ENCODE measurements at places on chromosomes 7 and 10.
A peak's percentile ranks its signal among the peaks of the same experiment; 100 is the strongest.

GRCh38 chr7:633381-634018 lies 93.0 kb upstream of the DNAAF5 start:
- DNase-seq: no peak

- no peak for DNase-seq
Measured at GRCh38 chr10:113550365-113550764, 2.5 kb upstream of the HABP2 start.

GRCh38 chr10:123496375-123496774 lies 169.8 kb upstream of the GPR26 start:
- DNase-seq: peak; percentile 21

- no peak for DNase-seq
Measured at GRCh38 chr10:7409045-7409731, 1.6 kb downstream of the SFMBT2 start.

GRCh38 chr7:19030281-19030680 lies 87.2 kb downstream of the TWIST1 start:
- DNase-seq: peak; percentile 13

- DNase-seq: peak; percentile 3
Measured at GRCh38 chr10:38118072-38118807, 24.1 kb downstream of the ZNF37A start.

- no peak for DNase-seq
Measured at GRCh38 chr10:78218798-78219490, 185.3 kb downstream of the RPS24 start.

DNA sequence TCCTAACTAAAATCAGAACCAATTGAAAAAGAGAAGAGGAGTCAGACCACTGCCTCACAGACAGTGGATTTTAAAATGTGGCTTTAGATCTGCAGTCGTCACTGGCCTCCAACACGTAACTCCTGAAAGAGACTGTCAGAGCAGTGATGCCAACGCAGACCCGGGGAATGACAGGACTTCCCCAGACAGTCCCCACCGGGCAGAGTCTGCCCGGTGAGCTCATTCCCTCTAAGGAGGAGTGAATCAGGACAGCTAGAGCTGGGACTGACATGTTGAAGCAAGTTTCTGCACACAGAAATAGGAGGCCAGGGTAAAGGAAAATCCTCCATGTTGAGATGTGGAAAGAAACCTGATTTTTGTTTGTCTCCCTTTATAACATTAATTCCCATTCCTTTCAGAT lies 105.0 kb downstream of the TES start:
- peak; percentile 88 for DNase-seq

DNA sequence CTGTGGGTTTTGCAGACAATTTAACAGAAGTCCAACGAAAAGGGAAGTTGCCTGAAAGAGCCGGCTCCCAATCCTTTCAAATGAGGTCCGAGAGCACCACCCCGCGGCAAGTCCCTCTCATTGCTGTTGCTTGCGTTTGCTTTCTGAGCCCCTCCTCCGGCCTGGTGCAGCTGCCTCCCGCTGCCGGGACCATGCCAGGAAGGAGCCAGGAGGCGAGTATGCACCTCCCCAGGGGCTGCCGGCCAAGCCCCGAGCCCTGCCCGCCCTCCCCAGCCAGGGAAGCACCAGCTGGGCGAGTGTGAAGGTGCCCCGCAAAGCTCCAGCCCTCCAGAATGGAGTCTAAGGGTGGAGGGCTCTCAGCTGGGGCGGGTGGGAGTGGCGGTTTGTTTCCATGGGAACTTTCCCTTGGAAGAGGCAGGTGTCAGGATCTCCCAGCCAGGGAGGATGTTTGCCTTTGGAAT lies 25.8 kb upstream of the PPP2R2D start:
- peak; percentile 88 for DNase-seq

- no peak for DNase-seq
Measured at GRCh38 chr7:132438926-132439325, 137.3 kb downstream of the PLXNA4 start.

DNA sequence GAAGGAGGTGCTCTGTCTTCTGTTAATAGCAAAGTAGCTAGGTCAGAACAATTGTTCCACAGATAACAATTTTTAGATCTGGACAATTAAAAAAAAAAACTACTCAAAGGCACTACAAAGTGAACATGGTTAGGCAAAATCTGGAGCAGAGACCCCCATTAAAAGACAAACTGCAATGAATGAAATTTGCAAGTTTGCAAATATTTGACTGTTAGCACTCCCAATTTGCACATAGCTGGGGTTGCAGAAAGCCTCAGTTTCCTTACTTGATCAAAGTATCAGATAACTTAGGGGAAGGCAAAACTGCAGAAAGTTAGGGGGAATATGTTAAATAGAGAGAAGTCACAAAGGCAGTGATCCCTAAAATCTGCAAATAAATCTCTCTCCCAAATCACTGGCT lies 68.3 kb downstream of the DGKI start:
- no peak for DNase-seq

DNA sequence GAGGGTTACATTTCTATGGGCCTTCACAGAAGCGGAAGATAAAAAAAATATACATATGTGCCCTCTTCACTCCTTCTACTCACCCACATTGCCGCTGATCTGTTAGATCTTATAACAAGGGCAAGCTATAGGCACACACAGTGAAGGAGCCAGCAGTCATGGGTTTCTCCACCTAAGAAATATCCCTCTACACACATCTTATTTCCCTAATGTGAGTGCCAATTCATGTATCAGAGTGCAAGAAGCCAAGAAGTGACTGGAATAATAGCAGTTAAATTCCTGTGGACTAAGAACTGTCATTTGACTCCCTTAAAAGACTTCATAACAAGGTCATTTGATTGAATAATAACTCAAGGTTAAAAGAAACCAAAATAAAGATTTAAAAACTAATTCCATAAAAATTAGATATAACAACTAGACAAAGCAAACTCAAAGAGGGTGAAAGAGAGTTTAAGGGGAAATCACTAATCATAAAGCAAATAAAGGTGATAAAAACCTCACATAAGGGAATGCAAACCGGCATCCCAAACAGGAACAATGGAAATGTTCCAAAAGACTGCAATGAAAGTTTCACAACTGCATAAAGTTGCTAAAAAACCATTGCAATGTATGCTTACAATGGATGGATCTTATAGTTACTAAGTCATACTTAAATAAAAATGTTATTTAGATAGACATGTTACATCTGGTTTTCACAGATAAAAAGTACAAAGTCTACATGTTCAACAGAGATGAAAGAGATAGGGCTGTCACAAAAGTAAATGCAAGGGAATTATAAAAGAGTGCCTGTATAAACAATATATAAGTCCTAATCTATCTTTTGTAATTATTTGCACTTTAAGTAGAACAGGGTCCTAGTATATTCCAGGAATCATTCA lies 42.8 kb downstream of the ARHGAP21 start:
- DNase-seq: peak; percentile 33

DNA sequence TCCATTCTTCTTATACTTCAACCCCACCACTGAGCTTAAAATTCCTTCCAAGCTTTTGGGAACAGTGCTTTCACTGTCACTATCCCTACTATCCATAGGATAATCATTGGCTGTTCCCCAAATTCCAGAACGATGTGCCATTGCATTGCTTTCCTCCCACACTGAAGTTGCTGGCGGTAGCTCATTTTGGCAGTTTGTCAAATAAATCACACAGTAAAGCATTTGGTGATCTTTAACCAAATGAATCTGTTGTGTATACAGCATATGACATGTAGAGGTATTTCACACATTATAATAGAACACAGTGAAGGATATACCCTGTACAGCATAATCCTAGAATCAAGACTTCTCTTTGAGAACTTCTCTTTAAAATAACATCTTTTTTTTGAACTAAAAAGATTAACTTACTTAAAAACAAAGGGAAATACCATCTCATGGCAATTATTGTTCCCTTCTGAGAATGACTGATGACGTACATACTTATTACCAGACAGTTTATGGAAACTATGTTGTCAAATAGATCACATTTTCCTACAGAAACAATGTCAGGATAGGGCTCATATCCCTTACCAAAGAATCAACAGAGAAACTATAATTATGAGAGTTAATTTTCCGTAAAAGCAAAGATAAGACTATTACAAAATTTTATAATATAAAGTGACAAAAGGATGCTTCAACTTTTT lies 93.6 kb downstream of the CTNNA3 start:
- peak; percentile 25 for DNase-seq

DNA sequence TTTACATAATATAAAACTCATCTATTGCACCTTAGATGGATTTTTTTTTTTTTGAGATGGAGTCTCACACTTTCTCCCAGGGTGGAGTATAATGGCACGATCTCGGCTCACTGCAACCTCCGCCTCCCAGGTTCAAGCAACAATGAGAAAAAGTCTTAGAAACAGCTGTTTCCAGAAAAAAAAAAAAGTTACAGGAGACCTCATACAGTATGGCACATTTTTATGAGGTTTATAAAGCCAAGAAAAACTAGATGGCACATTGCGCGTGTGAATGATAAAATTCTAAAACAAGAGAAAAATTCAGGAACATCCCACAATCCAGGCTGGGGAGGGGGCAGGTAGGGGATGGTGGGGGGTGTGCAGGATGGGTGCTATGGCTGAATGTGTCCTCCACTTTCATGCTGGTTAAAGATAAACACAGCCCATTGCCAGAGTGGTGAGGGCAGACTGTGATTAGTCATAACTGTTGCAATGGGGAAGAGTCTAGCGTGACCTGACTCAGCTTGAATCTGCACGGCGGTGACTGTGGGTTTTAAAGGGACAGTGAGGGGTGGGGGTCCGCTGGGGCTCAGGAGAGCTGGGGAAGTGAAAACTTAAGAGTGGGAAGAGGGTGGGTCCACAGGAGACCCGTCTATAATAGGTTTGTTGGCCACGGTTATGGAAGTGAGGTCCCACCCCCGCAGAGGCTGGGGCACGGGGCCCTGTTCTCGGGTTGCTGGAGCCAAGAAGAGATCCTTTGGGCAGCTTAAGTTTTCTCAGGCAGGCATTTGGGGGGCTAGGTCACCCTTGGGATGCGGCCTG lies 11.9 kb upstream of the LRRC27 start:
- DNase-seq: peak; percentile 88

GRCh38 chr7:143176128-143176527 lies 7.1 kb upstream of the TAS2R39 start:
- no peak for DNase-seq

GRCh38 chr7:22611758-22612079 lies 111.7 kb upstream of the STEAP1B start:
- DNase-seq: no peak

DNA sequence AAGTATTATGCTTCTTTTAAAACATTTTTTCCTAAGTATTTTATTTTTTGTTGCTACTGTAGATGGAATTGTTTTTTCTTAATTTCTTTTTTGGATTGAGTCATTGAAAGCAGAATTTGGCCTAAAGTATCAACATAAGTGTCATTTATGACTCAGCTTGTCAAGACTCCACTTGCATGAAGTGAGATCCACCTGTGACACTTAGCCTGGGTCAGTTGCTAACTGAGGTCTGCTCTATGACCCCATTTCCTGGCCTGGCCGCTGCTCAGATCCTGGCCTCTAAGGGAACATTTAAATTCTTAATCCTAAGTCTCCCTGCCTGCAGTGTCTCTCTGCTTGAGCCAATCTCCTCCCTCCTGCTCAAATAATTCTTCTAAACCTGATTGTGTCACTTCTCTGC lies 35.5 kb downstream of the TMEM270 start:
- no peak for DNase-seq

- no peak for DNase-seq
Measured at GRCh38 chr10:91162050-91162494, 58.4 kb upstream of the PCGF5 start.

- no peak for DNase-seq
Measured at GRCh38 chr7:32539366-32539765, 44.1 kb downstream of the AVL9 start.

GRCh38 chr10:32139223-32140073 lies 83.2 kb upstream of the KIF5B start:
- peak; percentile 99 for DNase-seq

GRCh38 chr10:15060638-15061037 lies 16.9 kb downstream of the OLAH start:
- DNase-seq: no peak

DNA sequence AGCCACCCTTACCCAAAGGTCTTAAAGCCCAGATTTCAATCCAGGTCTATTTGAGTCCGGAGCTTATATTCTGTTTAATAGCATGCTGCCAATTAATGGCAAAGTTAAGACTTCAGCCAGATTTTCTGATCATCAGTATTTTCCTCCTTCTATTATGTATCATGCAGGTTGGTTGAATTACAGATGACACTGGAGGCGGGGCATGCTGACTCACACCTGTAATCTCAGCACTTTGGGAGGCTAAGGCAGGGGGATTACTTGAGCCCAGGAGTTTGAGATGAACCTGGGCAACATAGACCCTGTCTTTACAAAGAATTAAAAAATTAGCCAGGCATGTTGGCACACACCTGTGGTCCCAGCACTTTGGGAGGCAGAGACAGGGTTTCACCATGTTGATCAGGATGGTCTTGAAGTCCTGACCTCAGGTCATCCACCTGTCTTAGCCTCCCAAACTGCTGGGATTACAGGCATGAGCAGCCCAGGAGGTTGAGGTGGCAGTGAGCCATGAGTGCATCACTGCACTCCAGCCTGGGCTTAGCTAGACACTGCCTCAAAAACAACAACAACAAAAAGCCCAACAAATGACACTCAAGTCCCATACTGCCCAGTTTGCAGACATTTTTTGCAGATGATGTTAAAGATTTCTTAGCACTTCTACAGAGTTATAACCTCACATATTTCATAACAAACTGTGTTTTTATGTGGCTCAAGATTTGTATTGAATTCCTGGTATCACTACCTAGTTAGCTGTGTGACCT lies 62.5 kb downstream of the MCU start:
- no peak for DNase-seq

DNA sequence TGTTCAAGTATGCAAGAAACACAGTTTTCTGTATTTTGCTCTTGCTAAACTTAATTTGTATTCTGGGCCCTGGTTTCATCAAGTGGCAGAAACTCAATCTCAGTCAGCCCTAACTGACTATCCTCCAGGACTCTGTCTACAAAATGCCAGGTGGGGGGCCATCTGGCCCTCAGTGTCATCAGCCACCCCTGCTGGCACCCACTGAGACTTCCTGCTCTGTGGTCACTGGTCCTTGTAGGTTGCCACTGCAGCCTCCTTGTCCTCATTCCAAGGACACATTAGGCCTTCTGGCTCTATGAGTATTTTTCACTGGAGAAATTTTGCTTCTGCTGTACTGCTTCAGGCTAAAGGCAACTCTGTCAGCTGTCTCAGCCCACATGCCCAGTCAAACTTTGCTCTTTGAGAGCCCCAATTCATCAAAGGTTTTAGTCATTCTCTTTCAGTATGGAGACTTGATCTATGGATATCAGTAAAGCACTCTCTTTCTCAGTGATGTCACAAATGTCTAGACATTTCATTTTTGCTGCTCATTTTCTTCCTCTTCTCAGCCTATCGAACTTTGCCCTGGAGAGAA lies 163.6 kb downstream of the KCND2 start:
- no peak for DNase-seq

- no peak for DNase-seq
Measured at GRCh38 chr10:70315815-70316214, 32.0 kb upstream of the NPFFR1 start.

DNA sequence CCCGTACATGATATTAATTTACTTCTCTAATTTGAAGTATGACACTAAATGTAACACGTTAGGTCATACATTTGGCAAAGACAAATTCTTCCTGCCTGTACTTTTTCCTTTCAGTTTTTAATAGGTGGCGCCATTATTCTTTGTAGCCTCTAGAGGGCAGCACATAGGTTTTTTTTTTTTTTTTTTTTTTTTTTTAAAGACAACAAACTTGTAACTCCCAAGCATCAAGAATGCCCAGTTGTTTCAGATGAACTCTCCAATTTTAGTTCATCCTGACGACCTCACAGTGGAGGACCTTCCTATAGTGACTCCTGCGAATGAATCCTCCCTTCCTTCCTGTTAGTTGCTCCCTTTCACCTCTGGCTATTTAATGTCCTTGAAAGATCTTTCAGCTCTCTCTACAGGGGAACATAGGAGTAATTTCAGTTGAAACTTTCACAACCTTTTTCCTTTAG lies 139.3 kb upstream of the HDAC9 start:
- peak; percentile 58 for DNase-seq
